CD8-positive, alpha-beta T cell (primary cell): ENCODE measurements at places on chromosomes 3 and 15.

DNA sequence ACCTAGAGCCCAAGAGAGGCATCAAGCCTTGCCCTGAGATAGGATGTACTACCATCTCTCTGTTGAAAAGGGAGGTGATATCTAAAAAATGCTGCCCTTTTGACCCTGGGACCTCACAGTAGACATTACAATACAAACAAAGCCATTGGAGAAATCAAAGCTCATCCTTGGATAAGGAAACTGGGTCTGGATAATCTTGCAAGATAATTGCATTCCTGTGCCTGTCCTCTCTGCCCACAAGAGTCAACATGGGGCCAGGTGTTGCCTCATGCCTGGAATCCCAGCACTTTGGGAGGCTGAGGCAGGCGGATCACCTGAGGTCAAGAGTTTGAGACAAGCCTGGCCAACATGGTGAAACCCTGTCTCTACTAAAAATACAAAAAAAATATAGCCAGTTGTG, 57.3 kb upstream of the DLG1 start:
- DNase-seq: no peak

- DNase-seq: no peak
Observed at GRCh38 chr3:17589888-17590287, 152.5 kb downstream of the TBC1D5 start.

DNA sequence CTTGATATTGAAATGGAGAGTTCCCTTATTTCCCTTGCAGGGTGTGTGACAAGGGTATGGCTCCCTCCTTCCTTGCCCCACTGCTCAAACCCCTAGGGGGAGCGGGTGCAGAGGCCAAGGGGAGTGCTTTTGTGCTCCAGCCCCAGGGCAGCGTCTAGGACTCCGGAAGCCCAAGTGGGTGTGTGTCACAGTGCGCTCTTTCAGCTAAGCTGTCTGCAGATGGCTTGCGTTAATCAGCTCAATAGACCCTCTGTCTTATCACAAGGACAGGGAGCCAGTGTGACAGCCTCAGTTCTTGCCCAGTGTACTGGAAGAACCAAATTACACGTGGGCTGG, 523.6 kb upstream of the LMCD1 start:
- no peak for DNase-seq

GRCh38 chr3:169764312-169764881, 463 bp downstream of the TERC start:
- peak; percentile 84 for DNase-seq

GRCh38 chr3:127408684-127409420, 121.0 kb upstream of the PRR20G start:
- DNase-seq: no peak

GRCh38 chr3:40714771-40715345, 190.1 kb downstream of the ZNF621 start:
- DNase-seq: no peak

GRCh38 chr3:105649480-105649879, 219.3 kb downstream of the CBLB start:
- no peak for DNase-seq

GRCh38 chr3:128736601-128737000, 10.6 kb downstream of the RAB7A start:
- no peak for DNase-seq

DNA sequence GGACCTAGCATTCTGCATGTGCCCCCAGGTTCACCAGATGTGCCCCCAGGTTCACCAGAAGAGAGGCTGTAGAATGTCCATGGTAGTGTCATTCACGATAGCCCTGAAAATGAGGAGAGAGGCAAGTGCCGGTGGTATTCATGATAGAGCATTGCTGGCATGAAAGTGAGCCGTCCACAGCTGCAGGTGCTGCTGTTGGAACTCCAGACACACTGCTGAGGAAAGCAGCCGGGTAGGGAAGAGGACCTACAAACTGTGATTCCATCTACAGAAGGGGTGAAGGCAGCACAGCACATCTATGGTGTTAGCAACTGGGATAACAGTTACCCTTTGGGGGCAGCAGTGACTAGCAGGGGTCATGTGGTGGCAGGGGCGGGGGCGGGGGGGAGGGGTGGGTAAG, 125.0 kb upstream of the PLXNA1 start:
- no peak for DNase-seq

- DNase-seq: no peak
Observed at GRCh38 chr15:59362331-59362730, 10.3 kb downstream of the MYO1E start.

DNA sequence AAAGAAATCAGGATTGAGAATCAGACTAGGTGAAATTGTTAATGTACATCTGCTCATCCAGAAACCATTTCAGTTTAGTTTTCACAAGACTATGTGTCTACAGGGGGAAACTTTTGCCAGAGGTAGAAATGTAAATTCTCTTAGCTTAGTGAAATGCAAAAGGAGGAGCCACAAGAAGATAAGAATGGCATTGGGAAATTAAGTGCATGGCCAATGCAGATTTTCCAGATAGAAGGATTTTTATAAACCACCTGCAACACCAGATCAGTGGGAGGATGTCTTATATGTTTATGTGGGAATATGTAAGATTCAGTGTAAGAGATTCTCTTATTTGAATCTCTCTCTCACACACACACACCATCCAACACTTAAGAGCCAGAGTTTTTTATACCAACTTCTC, 67.2 kb downstream of the HMG20A start:
- DNase-seq: no peak

DNA sequence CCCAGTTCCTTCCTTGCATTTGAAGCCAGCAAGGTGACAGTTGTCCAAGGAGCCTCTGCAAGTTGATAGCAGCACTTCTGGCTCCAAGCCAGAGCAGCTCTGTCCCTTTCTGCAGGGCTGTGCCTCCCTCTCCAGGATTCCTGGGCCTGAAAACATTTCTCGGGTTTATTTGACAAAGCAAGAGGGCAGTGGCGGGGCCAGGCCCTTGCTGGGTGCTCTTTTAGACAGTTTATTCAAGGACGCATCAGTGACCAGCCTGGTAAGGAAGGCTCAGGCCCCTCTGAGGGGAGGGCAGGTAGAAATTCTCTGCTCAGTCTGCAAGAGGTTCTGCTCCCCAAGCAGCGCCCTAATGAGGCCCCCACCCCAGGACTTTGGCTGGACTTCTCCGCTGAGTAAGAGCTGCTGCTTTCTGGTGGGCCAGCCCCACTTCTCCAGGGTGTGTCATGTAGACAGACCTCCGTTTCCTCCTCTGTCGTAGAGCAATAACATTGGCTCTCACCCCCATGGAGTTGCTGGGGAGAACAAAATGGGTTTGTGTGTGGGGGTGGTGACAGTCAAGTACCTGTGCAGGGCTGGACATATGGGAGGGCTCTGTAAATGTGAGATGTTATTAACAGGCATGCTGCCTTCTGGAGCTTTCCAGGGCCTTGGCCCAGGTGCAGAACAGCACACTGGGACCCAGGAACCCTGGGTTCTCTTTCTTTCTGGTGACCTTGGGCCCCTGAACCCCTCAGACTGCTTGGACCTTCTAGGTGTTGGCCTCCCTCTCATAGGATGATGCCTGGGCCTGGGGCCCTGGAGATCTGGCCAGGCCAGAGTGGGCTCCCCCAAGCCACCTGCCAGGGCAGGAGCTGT, 146.2 kb upstream of the TLE3 start:
- DNase-seq: no peak

- DNase-seq: no peak
Observed at GRCh38 chr3:196662033-196662432, 22.5 kb downstream of the NRROS start.

GRCh38 chr15:87322265-87322664, 934.3 kb downstream of the NTRK3 start:
- no peak for DNase-seq

GRCh38 chr3:122415104-122415744, 638 bp downstream of the WDR5B start:
- DNase-seq: peak; percentile 58

GRCh38 chr3:195889870-195890295, 18.5 kb downstream of the TNK2 start:
- no peak for DNase-seq

- no peak for DNase-seq
Observed at GRCh38 chr3:122268257-122269024, 56.6 kb upstream of the CSTA start.

DNA sequence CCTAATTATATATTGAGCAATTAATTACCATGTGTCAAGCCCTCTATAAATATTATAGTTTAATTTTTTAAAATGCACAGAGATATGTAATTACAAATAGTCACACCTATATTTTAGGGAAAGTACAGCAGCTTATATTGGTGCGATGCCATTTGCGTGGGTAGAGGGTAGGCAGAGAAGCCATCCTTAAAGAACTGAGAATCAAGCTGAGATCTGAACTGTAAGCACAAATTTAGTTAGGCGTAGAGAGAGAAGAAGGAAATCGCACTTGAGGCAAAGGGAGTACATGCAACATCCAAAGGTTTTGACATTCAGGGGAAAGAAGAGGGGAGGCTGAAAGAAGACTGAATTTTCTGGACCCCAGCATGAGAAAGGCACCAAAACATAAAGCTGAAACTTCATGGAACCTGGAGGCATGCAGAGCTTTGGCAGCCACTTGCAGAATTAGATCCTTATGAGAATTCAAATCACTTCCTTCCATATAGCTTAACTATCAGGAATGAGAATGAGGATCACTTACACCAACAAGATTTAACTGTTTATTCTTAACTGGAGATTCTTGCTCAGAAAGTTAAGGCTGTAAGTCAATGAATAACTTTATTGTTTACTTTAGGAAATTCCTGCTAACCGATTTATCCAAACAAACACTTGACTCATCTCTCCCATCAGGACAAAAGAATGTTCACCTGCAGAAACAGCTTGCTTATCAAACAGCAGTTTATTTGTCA, 114.3 kb downstream of the TGFBR2 start:
- DNase-seq: no peak

DNA sequence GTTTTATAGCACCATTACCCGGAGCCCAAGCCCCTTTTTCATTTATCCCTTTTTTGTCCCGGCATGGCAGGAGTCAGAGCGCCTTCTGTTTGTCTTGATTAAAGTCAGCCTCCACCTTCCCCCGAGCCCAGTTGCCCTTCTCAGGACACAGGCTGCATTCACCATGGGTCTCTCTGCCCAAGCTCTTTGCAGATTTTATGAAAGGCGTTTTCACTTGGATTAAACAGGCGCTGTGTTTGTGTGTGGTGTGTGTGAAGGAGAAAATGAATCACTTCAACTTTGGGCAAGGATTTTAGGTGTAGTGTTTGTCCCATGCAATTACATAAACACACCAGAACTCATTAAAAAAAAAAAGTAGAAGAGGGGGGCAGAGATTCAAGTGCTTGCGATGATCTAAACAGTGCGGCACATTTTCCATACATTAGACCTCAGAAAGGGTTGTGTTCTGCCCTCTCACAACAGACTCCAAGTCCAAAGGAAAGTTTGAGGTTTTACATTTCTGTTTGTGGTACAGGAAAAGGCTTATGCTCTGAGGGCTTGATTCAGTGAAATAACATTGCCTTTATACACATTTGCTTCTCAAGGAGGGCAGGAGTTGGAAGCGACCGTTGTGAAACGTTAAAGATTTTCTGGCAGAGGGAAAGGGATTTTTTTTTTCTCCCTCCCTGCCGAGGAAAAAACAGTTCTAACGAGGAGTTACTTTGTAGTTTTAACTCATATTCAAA, 14.5 kb upstream of the IL16 start:
- no peak for DNase-seq

DNA sequence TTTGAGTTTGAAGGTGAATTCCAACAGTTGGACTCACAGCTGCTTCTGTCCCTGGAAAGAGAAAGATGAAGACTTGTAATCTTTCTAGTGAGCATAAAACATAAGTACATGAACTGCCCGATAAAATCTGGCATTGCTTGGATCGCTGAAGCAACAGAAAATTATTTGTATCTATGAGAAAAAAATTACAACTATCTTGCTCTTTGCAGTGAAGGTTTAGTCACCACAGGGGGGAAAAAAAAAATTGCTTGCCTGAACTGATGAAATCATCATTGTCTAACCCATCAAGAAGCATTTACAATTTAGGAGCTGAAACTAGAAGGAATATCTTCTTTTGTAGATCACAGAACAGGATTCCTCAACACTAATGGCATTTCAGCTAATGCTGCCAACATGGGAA, 20.0 kb downstream of the TMEM207 start:
- no peak for DNase-seq

DNA sequence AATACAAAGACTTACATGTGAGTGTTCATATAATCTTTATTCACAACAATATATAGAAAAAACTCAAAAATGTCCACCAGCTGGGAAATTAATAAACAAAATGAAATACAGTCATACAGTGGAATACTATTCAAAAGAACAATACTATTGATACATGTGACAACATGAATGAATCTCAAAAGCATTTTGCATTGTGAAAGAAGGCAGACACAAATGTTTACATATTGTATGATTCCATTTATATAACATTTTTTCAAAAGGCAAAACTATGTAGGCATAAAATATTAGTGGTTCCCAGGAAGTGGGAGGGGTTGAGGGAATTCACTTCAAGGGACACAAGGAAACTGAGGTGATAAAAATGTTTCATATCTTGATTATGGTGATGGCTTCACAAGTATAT, 303.2 kb downstream of the CTNNB1 start:
- no peak for DNase-seq

DNA sequence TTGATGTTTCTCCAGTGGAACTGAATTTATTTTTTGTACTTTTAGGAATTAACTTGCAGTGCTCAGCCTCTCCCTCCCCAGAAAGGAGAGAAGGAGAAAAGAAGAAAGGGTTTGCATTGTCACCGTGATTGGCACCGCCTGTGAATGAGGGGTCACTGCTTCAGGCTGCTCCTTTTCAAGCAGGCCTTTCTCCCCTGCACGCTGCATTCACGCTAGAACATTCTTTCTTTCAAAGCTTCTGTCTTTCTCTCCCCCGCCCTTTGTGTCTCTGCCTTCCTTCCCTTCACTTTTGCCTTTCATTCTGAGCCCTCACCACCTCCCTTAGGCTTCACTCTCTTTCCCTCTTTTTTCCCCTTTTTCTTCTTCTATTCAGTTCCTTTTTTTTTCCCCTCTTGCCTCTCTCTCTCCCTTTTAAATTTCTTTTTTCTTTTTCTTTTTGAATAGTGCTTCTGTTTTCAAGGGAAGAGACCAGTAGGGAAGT, 42.4 kb downstream of the ZNF710 start:
- no peak for DNase-seq

DNA sequence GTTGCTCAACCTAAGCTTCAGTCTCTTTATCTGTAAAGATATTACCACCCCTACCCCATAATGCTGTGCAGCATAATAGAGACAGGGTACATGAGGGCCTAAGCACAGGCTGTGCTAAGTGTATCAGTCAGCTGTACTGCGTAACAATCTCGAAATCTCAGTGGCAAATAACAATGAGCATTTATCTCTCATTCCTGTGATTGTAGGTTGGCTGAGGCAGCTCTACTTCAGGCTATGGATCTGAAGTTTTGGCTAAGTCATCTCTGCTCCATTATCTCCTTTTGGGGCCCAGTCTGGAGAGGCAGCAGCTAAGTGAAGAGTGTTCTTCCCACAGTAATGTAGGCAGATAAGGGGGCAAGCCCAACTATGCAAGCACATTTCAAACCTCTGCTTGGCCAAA, 7.1 kb upstream of the SLC6A11 start:
- no peak for DNase-seq
